ENCODE measurements at places on chromosomes 1 and 21. TPM values are rescaled to one million over a fixed set of nuclear protein-coding genes. Genes with fewer than 3 reads are reported as not detected.

The PHGDH gene
- total RNA-seq, result 60.3 TPM

The FOXO6 gene
- 1.5 TPM for total RNA-seq

The OR2L2 gene
- not detected for total RNA-seq

GRCh38 chr1:231991231-231991630 is 364.6 kb downstream of the DISC1 start:
- no peak for DNase-seq

DNA sequence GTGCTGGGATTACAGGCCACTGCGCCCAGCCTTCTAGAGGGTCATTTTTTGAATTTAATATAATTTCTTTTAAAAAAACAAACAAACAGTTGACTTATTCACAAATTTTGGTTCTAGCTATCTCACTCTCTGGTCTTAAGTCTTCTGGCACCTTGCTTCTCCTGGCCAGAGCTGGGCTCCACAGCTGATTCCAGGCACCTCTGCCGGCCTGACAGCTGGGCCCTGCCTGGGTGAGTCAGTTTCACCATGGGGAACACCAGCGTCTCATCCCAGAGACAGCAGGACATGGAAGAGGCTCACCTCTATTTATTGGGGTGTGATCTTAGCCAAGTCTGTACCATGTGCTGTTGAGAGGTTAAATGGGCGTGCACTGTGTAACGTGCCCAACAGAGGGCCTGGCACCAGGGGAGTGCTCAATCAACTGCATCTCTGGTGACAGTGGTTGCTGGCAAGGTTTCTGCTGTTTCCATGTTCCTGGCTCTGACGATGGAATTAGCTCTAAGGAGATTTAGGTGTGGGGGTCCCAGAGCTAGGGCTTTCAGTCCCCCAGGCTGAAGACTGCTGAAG is 956 bp downstream of the CPLANE2 start:
- peak; percentile 78 for DNase-seq

Data from HT-29 (cell line).